ENCODE measurements at places on chromosomes 1 and 21. TPM values are rescaled to one million over a fixed set of nuclear protein-coding genes. Genes with fewer than 3 reads are reported as not detected.

Gene RNASEL
- total RNA-seq = 8.4 TPM

Gene LENEP
- 0.35 TPM for total RNA-seq

Gene C1orf185
- not detected for total RNA-seq

Gene CLCNKB
- not detected for total RNA-seq
